H1 (cell line): ENCODE measurements at places on chromosomes 5 and 9.

GRCh38 chr9:107213561-107214028 lies 69.5 kb upstream of the RAD23B start:
- peak; percentile 5 for DNase-seq

- peak; percentile 4 for DNase-seq
Observed at GRCh38 chr5:38452201-38452600, 104.2 kb downstream of the LIFR start.

GRCh38 chr9:133842174-133842573 lies 104.0 kb upstream of the SARDH start:
- DNase-seq: no peak

- DNase-seq: no peak
Observed at GRCh38 chr9:123695386-123695785, 234.5 kb downstream of the DENND1A start.

DNA sequence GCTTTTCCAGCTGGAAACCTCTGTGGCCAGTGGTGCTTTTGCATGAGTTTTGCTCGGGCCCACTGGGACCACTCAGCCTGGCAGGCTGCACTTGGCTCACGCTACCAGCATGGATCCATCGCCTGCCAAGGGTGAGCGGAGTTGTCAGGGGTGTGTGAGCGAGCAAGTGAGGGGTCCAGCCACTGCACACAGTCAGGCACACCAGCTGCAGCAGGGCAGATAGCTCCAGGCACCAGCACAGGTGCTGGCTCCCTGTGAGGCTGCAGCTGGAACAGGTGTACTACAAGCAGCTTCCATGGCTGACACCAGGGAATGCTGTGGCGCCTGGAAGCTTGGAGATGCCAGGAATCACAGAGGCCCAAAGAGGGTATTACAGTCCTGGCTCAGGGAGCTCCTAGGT lies 391.2 kb upstream of the SGCD start:
- no peak for DNase-seq

DNA sequence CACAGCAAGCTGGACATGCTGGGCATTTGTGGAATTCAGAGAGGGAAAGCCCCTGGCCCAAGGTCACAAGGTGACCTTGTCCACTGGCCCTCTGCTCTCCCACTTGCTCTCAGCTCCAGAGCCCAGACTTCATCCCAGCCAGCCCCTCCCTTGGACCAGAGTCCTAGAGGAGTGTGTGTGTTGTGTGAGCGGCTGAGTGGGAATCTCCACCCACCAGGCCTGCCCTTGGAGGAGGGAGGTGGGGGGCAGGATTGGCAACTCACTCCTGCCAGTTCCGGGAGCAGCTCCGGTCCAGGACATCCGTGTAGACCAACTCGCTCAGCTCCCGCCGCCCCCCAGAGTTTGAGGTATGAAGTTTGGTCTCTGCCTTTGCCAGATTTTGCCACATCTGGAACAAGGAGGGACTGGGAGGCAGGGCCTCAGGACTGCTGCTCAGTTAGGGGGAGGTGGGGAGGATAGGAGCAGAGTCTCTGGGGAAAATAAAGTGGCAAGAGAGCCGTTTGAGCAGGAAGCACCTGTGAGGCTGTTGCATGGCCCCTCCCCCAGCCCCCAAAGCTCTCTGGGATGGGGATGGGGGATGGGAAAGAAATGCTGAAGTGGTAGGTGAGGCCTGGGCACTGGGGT lies 1.4 kb downstream of the MZB1 start:
- DNase-seq: no peak

GRCh38 chr5:14929293-14930065 lies 57.9 kb upstream of the ANKH start:
- DNase-seq: no peak

- DNase-seq: no peak
Observed at GRCh38 chr9:124840300-124840833, 12.9 kb upstream of the WDR38 start.

- DNase-seq: no peak
Observed at GRCh38 chr9:123267481-123268198, 746 bp downstream of the STRBP start.

DNA sequence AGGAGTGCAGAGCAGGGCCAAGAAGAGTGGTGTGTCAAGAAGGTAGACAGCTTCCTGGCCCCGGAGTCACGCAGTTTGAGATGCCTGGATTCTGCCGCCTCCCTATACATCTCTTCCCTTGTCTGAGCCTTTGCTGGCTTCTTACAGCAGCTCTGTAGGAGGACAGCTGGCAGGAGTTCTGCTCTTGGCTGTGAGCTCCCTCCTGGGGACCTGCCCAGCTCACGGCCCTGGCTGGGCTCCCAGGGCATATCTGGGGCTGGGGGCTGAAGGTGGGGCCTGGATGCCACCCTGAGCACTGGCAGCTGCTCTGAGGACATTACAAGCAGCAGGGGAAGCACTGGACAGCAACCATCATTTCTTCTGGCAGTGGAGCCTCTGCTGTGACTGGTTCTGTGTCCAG lies 786 bp upstream of the TSSK1B start:
- no peak for DNase-seq

DNA sequence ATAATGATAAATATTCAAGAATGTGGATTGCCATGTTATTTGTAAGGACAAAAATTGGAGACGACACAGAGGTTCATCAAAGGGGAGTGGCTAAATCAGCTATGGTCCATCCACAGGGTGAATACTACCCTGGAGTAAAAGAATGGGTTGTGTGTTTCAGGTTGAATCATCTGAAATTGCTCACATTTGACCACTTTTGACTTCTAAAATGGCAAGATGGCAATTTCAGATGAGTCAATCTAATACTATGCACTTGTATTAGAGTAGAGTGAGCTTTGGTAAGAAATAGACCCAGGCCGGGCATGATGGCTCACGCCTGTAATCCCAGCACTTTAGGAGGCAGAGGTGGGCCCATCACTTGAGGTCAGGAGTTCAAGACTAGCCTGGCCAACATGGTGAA lies 131.8 kb downstream of the GAPVD1 start:
- no peak for DNase-seq

DNA sequence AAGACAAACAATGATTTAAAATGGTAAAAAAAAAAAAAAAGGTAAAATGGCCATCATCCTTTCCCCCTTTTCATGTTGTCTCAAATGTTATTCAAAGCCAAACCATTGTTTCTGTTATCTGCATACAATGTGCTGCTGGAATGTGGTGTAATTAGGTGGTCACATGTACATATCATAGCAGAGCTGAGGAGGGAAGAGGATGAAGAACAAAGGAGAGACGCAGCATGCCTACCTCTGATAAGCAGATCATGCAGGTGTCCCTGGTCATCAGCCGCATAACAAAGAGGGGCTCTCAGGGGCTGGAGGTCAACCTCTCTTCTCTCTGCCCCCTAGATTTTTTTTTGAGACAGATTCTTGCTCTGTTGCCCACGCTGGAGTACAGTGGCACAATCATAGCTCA lies 141.0 kb downstream of the CARTPT start:
- no peak for DNase-seq

- no peak for DNase-seq
Observed at GRCh38 chr9:5714501-5715401, 85.8 kb downstream of the RIC1 start.

GRCh38 chr9:105405514-105406131 lies 42.2 kb upstream of the FSD1L start:
- DNase-seq: no peak

DNA sequence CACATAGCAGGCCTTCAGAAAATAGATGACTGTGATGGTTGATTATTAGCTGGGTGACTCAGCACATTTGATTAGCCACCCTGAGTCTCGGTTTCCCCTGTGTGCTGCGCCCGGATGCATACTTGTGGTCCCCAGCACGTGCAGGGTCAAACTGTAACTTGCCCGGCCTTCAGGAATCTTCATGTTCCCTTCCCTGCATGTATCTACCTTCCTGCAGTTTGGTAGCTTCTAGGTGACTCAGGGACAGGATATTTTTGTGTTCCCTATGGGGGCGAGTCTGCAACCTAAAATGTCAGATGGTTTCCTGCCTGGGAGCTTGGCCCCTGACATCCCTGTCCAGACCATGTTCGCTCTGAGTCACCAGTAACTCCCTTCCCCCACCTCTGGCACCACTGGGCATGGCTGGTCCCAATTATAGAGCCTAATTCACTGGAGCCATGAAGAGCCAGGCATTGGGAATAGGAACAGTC lies 13.2 kb downstream of the PTGS1 start:
- no peak for DNase-seq
